Activated T-helper 1 cell treated with Interleukin-2 at 50 U/mL for 16 hours (primary cell): ENCODE measurements at places on chromosomes 3 and 15.

GRCh38 chr3:128621931-128622330, 28.7 kb downstream of the RPN1 start:
- DNase-seq = no peak

DNA sequence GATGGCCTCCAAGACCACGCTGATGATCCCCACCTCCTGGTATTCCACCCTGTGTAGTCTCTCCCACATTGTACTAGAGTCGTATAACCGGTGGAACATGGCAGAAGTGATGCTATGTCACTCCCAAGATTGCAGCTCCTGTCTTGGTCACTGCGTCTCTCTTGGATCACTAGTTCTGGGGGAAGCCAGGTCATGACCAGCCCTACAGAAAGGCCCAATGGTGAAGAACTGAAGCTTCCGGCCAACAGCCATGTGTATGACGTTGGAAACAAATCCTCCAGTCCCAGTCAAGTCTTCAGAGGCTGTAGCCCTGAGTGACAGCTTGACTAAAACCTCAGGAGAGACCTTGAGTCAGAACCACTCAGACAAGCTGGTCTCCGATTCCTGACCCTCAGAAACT, 61.9 kb upstream of the FNDC3B start:
- no peak for DNase-seq

GRCh38 chr3:30895329-30895728, 868 bp upstream of the GADL1 start:
- DNase-seq = no peak

DNA sequence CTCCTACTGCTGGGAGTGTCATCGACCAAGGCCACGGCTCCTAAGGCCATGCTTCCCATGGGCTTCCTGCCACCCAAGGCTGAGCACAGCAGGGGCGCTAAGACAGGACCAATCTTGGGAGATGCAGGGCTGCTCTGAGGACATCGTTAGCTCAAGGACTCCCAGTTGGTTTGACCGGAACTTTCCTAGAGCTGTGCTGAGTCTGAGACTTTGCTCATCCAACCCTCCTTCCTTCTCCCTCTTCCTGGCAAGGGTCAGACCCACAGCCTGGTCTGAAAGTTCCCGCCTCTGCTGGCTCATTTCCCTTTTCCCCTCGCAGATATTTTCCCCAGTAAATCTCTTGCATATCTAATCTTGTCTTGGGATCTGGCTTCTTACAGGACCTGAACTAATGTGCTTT, 57.2 kb downstream of the EPHB3 start:
- DNase-seq = no peak

- DNase-seq = no peak
These were observed 53.6 kb downstream of the TMEM39A start for GRCh38 chr3:119409844-119410243.

DNA sequence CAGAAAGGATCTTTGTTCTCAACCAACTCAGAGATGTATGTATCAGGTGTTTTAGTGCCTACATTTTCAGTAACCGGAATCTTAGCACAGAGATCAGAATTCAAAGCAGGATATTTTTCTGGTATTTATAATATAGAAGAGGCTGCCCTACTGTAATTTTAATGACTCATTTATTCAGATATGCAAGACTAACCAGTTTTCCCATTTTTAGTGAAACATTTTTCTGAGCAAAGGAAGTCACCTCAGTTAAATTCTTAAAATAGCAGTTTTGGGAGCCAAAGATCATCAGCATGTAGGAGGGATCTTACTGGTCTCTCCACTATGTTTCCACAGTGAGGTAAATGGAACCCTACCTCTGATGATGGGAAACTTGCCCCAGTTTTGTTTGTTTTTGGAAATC, 42.0 kb downstream of the SRP14 start:
- DNase-seq = no peak

GRCh38 chr3:149832086-149832485, 19.1 kb downstream of the RNF13 start:
- DNase-seq = no peak

- DNase-seq = no peak
These were observed 22.1 kb downstream of the TMED3 start for GRCh38 chr15:79332824-79333510.
